ENCODE measurements at places on chromosomes 5 and 9.
A peak's percentile ranks its signal among the peaks of the same experiment; 100 is the strongest.

- DNase-seq, result no peak
Measured at GRCh38 chr5:55467862-55468551, 66.8 kb downstream of the PLPP1 start.

DNA sequence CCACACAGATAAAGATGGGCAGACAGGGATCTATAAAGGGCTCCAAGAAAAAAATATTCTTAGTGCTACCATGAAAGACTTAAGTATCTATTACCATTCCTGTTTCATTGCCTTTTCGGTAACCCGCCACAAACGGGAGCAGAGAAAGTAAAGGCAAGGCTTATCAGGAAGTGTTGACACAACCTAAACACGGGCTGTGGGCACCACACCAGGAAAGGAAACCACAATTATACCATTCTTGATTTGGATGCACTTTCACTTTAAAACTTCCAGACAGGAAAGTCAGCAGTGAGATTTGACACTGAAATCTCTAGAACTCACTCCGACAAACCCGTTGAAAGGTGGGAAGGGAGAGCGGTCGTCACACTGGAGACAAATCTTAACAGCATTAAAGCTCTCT is 6.5 kb downstream of the TLE1 start:
- peak; percentile 35 for DNase-seq

DNA sequence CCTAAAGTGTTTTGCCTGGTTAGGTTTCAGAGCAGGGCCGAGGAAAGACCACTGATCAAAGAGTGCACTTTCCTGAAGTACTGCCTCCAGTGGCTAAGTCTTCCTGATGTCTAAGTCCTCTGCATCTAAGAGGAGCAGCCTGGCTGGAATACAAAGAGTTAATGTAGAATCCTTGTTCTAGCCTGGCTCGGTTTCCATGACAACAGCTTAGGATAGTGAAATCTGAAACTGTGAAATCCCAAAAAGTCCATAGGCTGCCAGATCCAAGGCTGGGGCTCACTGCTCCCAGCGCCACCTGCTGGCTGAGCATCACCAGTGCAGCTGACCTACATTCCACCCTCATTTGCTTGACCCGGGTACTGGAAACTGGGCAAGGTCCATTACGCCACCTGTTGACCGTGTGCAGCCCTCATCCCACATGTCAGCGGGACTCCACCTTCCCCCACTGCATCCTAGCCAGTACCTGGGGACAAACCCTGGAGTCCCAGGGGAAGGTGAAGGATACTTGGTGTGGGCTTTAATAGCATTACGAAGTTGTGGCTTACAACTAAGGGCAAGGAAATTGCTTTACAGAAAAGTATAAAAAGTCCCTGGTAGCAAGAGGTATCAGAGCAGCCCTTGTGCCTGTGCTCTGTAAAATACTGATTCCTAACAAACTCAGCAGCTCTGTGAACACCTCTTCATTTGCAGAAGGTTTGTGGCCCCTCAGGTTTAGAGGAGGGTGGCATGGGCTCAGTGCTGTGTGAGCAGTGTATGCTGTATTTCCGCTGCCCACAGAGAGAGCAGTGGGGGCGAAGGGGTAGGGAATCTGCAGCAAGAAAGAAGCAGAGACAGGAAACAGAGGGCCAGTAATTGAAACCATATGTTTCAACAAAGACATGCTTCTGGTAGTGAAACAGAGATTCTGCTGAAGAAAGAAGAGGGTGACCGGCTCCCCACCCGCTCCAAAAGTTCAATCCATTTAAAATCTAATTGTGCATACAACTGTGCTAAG is 36.0 kb downstream of the PCDHGC5 start:
- DNase-seq, result peak; percentile 78

DNA sequence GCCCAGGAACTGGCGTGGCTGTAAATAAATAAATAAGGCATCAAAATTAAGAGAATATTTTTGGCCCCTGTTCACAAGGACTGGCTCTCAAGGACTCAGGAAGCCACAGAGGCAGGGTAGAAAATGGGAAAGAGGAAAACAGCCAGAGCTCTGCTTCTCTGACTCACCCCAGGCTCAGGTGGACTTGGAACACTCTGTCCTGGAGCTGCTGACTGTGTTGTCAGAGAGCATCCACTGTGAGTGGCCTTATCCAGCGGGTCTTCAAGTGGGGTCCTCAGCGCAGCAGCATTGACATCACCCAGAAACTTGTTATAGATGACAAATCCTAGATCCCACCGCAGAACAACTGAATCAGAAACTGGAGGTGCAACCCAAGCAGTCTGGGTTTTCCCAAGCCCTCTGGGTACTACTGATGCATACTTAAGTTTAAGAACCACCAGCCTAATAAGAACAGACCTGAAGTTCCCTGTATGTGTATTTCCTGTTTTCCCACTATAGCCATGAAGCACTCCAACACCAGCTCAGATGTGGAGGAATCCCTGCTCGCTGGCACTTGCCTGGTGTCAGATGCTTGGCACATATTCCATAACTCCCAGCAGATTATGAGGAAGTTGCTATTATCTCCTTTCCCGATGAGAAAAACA is 20.5 kb downstream of the ADRA1B start:
- no peak for DNase-seq

GRCh38 chr9:95197692-95198271 is 119.7 kb downstream of the FANCC start:
- no peak for DNase-seq

DNA sequence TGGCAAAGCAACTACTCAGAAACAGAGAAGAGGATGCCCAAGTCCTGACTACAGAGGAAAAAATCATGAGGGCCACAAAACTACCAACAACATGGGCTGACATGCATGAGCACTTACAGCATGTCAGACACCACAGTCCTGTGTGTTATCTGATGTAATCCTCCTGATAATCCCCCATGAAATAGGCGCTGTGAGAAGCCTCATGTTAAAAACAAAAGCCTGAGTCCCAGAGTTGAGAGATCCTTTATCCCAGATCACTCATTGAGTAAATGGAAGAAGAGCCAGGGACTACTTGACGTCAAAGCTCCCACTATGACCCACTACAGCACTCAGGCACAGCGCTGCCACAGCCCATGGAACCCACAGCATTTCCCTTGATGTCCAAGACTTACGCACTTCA is 7.2 kb upstream of the SPOCK1 start:
- no peak for DNase-seq

DNA sequence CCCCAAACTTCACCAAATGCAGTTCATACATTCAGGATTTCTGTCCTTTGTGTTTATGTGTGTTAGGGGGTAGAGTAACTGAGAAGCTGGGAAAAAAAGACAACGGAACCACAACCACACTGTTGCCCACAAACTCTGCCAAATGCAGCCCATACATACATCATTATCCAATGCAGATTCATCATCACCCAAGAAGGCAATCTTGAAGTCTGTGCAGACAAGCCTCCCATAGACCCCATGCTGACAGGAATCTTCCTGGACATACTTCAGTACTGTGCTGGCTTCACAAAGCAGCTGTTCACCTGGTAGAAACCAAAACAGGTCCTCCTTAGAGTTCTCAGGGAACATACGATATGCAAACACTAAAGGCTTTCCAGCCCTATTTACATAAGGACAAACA is 38.9 kb downstream of the MTMR12 start:
- no peak for DNase-seq

DNA sequence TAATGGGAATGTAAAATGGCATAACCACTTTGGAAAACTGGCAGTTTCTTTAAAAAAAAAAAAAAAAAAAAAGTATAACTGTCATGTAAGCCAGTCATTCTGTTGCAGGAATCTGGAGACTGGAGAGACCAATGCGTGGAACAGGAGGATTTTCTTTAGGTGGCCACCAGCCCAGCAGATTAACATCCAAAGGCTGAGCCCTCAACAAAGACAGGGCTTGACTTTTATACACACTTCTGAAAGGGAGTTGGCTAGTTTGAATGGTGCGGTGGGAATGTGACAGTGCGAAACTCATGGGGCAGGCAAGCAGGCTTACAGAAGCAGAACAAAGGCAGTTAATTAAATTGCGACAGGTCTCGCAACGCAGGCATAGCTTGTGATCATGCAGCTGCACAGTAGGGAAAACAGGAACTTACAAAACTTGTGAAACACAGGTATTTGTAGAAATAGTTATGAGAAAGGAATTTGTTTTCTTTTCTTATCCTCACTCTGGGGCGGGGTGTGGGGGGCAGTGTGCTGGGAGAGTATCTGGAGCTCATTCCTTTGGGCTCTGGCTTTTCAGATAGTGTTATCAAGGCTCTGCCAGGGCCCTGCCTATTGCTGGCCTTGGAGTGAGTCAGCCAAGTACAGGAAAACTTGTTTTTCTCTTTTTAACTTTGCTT is 12.0 kb downstream of the UIMC1 start:
- DNase-seq, result peak; percentile 94

DNA sequence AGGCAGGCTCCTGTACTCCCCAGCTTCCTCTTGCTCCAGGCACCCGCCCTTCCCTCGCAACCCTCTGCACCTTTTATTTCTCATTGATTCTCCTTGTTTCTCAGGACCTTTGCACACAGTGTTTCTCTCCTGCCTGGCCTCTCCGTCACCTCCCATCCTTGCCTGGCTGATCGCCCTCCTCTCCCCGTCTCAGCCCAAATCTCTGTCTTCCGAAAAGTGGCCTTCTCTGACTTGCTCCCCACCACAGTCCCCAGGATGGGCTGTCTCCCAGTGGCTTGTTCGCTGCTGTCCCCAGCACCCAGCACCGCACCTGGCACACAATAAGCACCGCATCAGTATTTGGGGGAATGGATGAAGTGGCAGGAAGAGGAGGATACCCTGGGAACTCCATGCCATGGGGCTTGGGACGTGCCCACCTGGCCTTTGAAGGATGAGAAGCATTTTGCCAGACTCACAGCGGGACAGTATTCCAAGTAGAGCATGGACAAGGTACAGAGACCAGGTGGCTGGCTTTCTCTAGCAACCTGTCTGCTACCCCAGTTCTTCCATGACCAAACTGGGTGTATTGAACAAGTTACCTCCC is 62.5 kb downstream of the LMX1B start:
- no peak for DNase-seq

- no peak for DNase-seq
Measured at GRCh38 chr9:136599811-136600660, 54.2 kb upstream of the NOTCH1 start.

- peak; percentile 83 for DNase-seq
Measured at GRCh38 chr9:9942764-9943424, 669.9 kb downstream of the PTPRD start.

DNA sequence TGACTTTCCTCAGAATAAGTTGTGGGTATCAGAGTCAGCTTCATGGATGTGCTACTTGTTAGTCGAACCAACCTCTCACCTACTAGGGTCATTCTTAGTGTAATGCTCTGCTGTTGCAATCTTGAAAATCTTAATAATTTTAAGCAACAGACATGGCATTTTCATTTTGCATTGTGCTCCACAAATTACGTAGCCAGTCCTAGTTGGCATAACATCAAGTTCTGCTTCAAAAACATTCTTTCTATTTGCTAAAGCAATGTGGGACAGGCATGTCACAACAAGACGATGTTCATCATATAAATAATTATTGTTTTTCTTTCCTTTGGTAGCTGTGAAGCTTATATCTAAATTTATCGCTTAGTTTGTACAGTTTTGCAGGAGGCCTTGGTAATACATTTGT is 39.3 kb upstream of the CDH12 start:
- DNase-seq, result no peak

GRCh38 chr9:72280913-72281500 is 84.0 kb downstream of the ZFAND5 start:
- DNase-seq, result peak; percentile 84

- DNase-seq, result no peak
Measured at GRCh38 chr5:14414656-14415023, 167.0 kb upstream of the OTULINL start.

DNA sequence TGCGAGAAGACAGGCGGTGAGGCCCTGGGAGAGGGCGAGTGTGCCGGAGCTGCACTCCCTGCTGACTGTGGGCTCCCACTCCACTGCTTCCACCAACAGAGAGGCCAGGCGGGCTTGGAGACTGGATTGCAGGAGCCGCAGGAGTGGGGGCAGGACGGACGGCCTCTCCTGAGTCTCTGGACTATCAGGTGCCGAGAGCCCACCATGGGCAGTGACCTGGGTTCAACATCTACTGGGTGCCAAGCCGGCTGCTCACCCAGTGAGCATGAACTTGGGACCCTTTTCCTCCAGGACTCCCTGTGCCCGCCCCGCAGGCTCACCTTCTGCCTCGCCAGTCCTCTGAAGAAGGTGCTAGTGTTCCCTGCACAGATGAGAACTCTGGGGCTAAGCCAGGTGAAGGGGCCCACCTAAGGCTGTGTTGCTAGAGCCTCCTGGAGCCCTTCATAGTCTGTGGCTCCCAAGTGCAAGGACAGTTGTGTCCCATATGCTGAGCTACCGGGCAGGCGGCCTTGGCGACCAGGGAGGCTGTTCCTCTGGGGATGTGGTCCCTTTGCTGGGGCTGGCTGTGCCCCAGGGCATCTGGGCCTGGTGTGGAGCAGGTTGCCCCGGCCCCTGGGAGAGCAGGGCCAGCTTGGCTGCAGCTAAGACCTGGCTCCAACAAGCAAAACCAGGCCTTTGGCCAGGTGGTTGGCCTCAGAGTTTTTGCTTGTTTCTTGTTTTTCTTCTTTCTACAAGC is 77.7 kb upstream of the PHYKPL start:
- no peak for DNase-seq

- no peak for DNase-seq
Measured at GRCh38 chr9:93136011-93136440, 2.0 kb upstream of the NINJ1 start.

DNA sequence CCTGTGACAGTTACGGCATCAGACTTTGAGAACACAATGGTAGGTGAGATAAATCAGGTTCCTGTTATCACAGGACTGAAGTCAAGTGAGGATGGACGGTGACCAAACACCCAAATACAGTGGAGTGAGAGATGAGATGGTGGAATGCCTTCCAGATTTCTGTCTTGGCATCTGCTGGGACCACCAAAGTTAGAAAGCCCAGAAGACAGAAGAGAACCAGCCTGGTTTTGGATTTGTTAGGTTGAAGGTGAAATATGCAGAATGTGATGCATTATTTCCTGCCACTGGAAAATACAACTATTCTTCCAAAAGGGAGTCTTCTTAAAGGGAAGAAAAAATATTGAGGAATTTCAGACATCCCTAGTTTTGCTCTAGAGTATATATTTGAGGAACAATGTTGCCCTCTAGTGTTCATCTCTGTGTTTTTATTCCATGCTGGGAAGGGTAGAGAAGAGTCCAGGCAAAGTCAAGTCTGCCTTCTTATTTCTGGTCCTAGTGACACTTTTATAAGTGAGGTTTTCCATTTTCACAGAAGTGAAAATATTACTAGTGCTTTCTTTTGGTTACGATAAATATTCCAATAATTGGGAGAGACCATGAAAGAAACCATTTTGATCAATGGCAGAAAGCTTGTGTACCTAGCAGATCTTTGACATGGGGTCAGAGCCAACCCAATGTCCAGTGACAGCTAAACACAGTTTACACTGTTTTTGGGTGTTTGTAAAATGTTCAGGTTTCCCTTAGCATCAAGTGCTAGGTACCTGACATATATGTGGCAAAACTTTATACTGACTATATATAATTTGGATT is 142.3 kb upstream of the ANKH start:
- peak; percentile 69 for DNase-seq

- no peak for DNase-seq
Measured at GRCh38 chr5:81065492-81065891, 105.3 kb downstream of the RASGRF2 start.

DNA sequence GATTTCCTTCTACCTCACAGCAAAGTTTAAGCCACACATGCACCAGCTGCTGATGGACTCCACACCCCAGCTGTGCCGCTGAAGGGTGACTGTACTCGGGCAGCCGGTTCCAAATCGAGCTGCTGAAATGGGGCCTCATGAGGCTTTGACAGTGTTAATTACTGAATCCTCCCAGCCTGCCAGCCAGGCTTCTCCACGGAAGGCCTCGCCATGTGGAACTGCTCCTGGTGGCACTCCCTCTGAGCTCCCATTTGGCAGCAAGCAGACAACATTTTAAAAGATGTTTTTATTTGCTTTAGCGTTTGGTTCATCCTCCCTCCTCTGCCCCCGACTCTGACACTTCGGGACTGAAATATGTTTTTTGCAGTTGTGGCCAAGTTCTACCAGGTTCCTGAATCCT is 479.4 kb upstream of the MPDZ start:
- DNase-seq, result no peak

Data from hematopoietic multipotent progenitor cell treated with erythropoietin and hydrocortisone succinate and interleukin-3 and kit ligand, for 4 days (in vitro differentiated cells).